ENCODE measurements at places on chromosomes 5 and 9. TPM values are rescaled to one million over a fixed set of nuclear protein-coding genes. Genes with fewer than 3 reads are reported as not detected.

The NXNL2 gene
- 2.8 TPM for polyA plus RNA-seq

The ADAMTSL2 gene
- 1.2 TPM for polyA plus RNA-seq

The NOXA1 gene
- 6.7 TPM for polyA plus RNA-seq

The ENHO gene
- polyA plus RNA-seq = 1.4 TPM

The IFNE gene
- polyA plus RNA-seq = 0.15 TPM

The CCDC171 gene
- polyA plus RNA-seq = 9.4 TPM

The SNCAIP gene
- polyA plus RNA-seq = 26.1 TPM

The FYB1 gene
- 4.7 TPM for polyA plus RNA-seq

The NR5A1 gene
- polyA plus RNA-seq = not detected

The STC2 gene
- 1.8 TPM for polyA plus RNA-seq

The PCDHGA3 gene
- polyA plus RNA-seq = 2.9 TPM

The C9orf153 gene
- polyA plus RNA-seq = 0.15 TPM

The GFRA3 gene
- 3.2 TPM for polyA plus RNA-seq

The FRMD3 gene
- polyA plus RNA-seq = 20.9 TPM

The TRIO gene
- polyA plus RNA-seq = 130 TPM

The CRB2 gene
- 20.3 TPM for polyA plus RNA-seq

The HRCT1 gene
- polyA plus RNA-seq = 0.30 TPM

The AGXT2 gene
- 45.6 TPM for polyA plus RNA-seq

The TMEM8B gene
- 27.7 TPM for polyA plus RNA-seq

The FOXD1 gene
- polyA plus RNA-seq = 11.1 TPM

The FOXD4L4 gene
- not detected for polyA plus RNA-seq

The PCDHA12 gene
- polyA plus RNA-seq = 0.23 TPM

The TMEM252 gene
- polyA plus RNA-seq = 7.7 TPM

The TMEM232 gene
- 7.3 TPM for polyA plus RNA-seq

The MAMDC4 gene
- 5.4 TPM for polyA plus RNA-seq

The ORM1 gene
- polyA plus RNA-seq = 0.22 TPM

The MLANA gene
- 1.0 TPM for polyA plus RNA-seq

The TNC gene
- polyA plus RNA-seq = 323 TPM

The TRPM6 gene
- polyA plus RNA-seq = 1.1 TPM

The RABL6 gene
- 59.9 TPM for polyA plus RNA-seq

The GRXCR2 gene
- polyA plus RNA-seq = not detected

The HMMR gene
- 30.0 TPM for polyA plus RNA-seq

The PGM5 gene
- polyA plus RNA-seq = 38.2 TPM

The SPATA31E1 gene
- polyA plus RNA-seq = not detected

The ISL1 gene
- polyA plus RNA-seq = not detected
